ENCODE measurements at places on chromosomes 4 and X.
A peak's percentile ranks its signal among the peaks of the same experiment; 100 is the strongest.

GRCh38 chr4:38678078-38678477 is 14.1 kb downstream of the KLF3 start:
- no peak for DNase-seq

DNA sequence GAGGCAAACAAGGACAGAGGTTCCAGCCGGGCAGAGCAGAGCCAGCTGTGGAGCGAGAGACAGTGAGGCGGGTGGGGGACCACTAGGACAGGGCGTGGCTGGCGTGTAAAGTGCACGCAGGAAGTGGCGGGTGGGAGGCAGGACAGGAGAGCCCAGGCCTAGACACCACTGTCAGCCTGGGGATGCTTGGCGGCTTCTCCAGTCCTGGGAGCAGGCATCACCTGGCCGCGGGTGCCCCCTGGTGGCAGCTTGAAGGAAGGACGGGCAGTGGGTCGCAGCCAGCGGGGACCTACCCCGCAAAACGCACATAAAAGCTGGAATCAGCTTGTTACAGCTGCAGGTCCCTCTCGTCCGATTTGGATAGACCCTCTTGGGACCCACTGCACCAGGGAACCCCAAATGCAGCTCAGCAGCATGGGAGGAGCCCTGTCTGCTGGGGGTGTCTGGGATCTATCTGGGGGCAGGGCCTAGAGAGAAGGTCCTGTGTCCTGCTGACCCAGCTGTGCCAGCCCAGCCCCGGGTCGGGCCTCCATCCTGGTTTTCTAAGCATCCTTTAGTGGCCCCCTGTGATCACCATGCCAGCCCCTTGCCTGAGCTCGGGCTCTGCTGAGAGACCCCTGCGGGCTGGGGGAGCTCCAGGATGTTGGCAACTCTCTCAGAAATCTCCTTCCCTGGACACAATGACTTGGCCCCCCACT is 57.7 kb downstream of the WFS1 start:
- DNase-seq = no peak

GRCh38 chr4:19650903-19651864 is 600.5 kb upstream of the SLIT2 start:
- no peak for DNase-seq

GRCh38 chr4:7581477-7581876 is 146.7 kb upstream of the PSAPL1 start:
- no peak for DNase-seq

DNA sequence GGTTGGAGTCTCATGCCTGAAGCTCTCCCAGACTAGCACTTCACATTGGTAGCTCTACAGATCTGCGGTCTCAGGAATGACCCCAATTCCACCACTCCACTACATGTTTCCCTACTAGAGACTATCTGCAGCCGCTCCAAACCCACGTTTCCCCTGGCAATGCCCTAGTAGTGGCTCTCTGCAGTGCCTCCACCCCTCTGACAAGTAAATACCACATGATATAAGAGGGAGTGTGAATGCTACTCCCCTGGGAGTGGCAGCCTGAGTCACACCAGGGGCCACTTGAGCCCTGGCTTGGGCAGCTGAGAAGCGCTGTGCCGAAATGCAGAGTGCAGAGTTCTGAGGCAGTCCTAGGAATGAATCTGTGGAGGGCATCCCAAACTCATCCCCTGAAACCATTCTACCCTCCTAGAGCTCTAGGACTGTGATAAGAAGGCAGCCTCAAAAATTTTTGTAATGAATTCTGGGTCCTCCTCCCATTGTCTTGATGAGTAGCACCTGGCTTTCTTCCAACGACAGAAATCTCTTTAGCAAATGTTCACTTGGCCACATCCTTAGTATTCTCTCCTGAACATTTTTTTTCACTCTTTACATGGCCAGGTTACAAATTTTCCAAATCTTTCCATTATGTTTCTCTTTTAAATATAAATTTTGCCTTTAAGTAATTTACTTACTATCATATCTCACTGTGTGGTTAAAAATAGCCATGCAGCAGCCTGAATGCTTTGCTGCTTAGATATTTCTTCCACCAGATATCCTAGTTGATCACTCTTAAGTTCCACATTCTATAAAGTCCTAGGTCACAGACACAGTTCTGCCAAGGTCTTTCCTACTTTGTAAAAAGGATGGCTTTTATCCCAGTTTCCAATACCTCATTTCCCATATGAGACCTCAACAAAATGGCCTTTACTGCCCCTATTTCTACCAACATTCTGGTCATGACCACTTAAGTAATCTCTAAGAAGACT is 160.2 kb upstream of the CPEB2 start:
- peak; percentile 64 for DNase-seq

- no peak for DNase-seq
Observed at GRCh38 chrX:47587906-47588735, 5.9 kb downstream of the TIMP1 start.

GRCh38 chr4:16846540-16847117 is 51.8 kb downstream of the LDB2 start:
- no peak for DNase-seq

DNA sequence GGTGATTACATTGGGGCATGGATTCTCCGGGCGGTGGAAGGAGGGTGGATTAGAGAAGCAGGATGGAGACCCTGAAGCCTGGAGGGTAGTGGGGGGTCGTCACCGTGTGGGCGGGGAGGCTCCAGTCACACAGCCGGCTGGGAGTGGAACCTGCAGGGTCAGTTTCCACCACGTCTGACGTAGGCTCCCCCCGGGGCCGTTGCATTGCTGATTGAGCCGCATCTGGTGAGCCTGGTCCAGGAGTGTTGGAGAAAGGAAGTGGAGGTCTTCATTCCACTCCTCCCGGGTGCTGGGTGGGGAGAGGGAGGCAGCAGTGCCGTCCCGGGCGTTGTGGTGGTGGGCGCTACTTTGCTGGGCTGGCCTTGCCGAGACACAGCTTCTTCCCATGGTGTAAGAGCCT is 28.1 kb downstream of the TBC1D14 start:
- no peak for DNase-seq

DNA sequence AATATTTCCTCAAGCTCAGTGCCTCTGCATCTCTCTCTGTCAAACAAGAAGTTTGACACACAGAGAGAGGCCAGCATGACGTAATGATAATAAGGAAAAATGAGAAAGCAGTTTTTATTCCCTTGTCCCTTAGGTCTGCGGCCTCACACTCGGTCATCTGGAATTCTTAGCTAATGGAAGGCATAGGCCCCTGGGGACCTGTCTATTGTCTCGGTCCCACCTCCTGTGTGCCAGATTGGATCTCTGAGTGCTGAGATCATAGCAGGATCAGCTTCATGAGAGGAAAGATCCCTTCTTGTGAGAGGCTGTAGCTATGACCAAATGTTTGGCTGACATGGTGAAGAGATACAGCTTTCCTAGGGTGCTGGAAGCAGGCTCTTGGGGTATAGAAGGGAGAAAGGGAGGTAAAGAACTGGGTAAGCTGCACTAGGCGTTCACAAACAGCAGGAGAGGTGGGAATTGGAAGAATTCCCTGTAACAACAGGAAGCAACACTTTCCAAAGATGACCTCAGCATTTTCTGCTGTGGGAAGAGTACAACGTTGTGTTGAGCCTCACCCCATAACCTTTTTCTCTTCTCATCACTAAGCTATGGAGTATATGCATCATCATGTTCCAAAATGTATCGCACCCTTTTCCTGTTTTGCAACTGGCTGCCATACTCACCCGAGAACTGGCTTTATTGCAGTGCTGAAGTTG is 20.2 kb downstream of the TMEM31 start:
- no peak for DNase-seq

DNA sequence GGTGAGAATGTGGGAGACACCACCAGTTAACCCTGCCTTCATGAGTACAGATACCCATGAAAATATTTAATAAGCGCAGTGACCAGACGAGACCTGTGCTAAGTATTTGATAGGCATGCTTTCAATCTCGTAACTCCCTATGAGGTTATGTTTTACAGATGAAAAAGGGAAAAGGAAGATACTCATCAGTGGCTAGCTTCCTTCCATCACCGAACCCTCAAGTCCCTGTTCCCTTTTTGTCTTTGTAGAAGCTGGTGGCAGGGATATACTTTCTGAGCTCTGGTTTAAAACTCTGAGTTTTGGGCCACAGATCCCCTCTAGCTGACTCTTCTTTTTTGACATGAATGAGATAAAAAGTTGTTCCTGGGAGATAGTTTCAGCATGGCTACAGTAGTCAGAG is 26.3 kb downstream of the AFF1 start:
- no peak for DNase-seq

GRCh38 chr4:45741897-45742296 is 382.0 kb downstream of the GABRG1 start:
- DNase-seq = no peak

- no peak for DNase-seq
Observed at GRCh38 chr4:67680581-67681222, 20.3 kb downstream of the UBA6 start.

GRCh38 chrX:22118161-22118830 is 86.2 kb downstream of the PHEX start:
- no peak for DNase-seq

DNA sequence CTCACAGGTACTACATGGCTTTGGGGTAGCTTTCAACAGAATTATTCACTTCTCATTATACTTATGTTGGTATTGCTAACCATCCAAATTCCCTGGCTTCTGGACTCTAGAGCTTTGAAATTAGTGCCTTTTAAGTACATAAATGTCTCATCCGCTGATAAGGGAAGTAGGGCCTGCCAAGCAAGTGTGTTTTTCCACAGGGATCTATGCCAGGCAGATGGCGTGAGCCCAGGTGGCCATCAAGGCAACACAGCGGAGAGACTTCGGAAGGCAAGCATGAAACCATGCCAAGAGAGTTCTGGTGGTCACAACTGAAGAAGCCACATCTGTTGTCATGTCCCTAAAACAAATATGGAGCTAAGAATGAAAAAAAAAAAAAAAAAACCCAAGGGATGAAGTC is 503.1 kb upstream of the LCORL start:
- DNase-seq = no peak

- no peak for DNase-seq
Observed at GRCh38 chr4:167779280-167779679, 313.1 kb upstream of the ANXA10 start.

Data from DMS153 (cell line).